Activated CD4-positive, alpha-beta T cell treated with anti-CD3 and anti-CD28 coated beads, Interleukin-2, amount 50 U/mL, for 24 hours (primary cell): ENCODE measurements at places on chromosomes 6 and 20.

- DNase-seq = no peak
These were observed 28.7 kb upstream of the TXNDC5 start for GRCh38 chr6:7939184-7939863.

DNA sequence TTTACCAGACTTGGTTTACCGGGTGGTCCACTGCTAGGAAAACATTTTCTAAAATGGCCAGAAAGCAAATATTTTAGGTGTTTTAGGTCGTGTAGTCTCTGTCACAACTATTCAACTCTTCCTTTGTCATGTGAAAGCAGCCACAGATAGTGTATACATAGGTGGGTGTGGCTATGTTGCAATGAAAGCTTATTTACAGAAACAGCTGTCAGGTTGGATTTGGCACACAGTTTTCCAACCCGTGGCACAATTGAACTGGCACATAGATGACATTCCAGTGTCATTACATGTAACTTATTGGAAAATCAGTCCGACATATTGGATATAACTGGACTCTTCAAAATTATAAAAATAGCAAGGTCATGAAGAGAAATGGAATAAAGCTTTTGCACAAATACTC is 68.9 kb upstream of the KCNQ5 start:
- no peak for DNase-seq

DNA sequence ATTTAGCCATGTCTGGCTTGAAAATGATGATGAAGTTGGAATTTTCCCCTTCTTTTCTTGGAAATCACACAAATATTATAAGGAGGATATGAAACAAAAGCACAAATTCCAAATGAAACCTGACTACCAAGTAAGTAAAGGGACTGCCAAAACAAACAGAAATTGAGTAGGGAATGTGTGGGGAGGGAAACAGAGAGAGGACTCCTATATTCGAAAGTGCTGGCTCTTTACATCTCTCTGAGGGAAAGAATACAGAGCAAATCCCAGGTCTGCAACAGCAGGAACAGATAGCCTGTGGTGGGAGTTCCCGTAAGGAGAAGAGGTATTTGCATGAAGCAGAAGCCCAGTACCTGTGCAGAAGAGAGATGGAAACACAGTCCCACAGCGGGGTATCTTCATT is 583.7 kb downstream of the EPM2A start:
- no peak for DNase-seq

GRCh38 chr6:110543106-110543505 is 66.7 kb upstream of the SLC22A16 start:
- no peak for DNase-seq

DNA sequence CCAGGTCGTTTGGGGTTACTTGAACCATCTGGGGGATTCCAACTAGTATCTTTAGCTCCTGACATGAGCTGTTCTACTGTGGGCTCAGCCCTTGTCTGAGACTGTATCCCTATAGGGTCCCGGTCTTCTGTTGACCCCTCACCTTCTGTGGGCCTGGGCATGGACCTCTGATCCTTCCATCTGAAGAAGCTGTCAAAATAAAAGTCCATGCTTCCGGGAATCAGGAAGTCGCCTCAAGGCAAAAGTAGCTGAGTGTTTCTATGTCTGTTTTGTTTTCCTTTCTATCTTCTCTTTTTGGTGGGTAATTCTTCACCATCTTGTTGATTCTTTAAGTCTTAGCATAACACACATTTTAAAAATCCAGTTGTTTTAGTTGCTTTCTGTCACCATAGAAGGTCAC is 30.3 kb downstream of the ITPR3 start:
- no peak for DNase-seq

DNA sequence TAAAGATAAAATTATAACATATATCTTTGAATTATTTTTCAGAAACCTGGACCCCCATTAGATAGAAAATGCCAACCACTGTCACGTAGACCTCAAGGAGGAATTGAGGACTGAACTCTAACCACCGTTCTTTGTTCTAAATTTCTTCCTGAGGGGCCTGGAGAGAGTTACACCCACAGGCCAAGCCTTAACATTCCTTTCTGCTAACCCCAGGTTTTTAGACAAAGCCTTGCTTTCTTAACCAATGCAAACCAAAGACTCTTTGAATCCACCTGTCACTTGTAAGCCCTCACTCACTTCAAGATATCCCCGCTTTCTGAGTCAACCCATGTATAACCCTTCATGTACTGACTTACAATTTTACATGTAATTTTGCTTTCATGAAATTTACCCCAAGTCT is 41.0 kb downstream of the SNX14 start:
- no peak for DNase-seq

DNA sequence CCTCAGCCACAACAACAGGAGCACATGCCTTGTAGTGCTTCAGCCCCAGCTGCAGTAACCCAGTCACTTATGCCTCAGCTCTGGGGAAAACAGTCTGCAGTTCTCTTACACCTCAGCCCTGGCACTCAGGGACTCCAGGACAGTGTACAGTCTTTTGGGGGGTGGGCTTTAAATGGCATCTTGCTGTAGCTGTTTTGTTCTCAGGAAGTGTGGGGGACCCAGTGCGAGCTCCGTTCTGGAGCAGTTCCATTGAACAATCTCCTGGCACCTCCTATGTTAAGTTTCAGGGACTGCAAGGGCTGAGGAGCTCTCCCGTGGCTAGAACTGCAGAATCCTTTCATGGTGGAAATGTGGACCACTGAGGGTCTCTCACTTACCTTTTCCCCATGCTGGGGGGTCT is 55.2 kb downstream of the PLCG1 start:
- no peak for DNase-seq

DNA sequence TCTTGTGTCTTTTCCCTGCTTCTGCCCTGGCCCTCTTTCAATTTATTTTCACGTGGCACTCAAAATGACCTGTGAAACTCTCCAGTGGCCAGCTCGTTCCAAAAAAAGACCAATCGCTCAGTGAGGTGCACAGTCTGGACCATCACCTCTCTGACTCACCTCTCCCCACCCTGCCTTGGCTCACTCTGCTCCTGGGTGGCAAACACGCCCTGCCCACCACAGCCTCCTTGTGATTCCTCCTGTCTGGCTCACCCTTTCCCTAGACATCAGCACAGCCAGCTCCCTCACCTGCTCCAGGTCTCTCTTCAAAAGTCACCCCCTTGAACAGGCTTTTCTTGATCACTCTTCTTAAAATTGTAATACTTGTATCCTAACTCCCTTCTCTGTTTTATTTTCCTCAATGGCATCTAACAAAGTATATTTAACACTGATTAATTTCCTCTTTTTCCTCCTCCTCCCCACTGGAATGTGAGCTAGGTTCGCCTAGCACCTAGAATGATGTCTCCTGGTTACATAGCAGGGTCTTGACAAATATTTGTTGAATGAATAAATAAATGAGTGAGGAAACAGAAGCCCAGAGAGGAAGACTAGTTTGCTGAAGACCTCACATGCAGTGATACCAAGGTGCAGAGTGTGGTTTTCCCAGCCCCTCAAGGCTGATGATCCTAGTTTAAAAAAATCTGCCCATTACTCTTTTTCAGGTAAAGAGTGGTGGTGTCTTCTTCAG is 109.0 kb downstream of the GJA10 start:
- DNase-seq = no peak

- no peak for DNase-seq
These were observed 166.1 kb upstream of the OLIG3 start for GRCh38 chr6:137660296-137660731.

DNA sequence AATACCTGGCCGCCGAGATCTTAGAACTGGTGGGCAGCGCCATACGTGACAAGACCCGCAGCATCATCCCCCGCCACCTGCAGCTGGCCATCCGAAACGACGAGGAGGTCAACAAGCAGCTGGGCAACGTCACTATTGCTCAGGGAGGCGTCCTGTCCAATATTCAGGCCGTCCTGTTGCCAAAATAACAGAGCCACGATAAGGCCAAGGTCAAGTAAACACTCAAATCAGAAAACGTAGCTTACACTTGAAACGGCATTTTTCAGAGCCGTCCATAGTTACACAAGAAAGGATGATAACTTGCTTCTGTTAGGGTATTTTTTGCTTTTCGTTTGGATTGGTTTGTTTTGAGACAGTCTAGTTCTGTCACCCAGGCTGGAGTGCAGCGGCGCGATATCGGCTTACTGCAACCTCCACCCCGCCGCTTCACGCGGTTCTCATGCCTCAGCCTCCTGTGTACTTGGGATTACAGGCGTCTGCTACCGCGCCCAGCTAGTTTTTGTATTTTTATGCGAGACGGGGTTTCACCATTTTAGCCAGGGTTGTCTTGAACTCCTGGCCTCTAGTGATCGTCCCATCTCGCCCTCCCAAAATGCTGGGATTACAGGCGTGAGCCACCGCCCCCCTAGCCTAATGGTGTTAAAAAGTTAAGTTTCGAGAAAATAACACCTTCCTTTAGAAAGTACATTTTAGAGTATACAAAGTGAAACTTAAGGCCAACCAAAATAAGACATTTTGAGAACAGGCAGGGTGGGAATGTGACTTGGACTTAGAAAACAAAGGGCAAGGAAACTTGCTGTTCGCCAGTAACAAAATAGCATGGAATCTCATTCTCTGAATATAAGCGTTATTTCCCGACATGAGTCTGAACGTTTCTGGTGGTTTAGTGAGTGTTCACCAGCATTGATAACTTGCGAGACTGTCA is 42.8 kb upstream of the HFE start:
- DNase-seq = no peak

DNA sequence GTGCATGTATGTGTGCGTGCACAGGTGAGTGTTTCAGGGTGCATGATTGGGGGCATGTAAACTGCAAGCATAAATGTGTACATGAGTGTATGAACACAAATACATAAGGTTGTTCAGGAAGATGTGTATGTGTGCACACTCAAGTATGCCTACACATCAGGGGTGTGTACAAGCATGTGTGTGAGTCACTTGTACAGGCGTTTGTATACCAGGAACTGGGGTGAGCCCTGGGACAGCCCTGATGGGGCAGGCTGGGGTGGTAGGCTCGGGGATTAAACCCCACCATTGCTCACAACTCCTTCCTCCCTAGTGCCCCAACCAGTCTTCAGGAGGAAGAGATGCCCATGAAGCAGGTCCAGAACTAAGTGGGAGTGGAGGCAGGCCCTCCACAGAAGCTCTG is 4.3 kb downstream of the CRIP3 start:
- DNase-seq = no peak

- DNase-seq = no peak
These were observed 43.7 kb upstream of the TULP4 start for GRCh38 chr6:158268361-158269147.

- DNase-seq = peak; percentile 54
These were observed 719 bp upstream of the EDN1 start for GRCh38 chr6:12289365-12289919.

DNA sequence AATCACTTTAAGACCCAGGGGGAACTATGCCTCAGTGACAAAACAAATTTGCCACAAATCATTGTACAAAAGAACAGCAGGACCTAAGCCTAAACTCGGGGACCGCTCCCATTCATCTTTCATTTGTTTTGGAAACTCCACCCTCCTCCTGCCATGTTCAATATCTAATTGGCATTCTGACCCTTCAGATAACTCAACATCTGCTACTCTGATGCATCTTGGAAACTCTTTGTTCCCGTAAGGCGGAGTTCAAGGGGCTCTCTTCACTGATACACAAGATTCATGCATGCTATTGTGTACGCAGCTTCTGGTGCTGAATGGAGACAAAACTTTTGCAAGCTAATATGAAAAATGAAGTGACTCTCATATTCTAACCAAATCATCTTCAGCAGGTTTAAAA is 187.6 kb downstream of the ZFP64 start:
- no peak for DNase-seq

GRCh38 chr20:22223236-22223635 is 361.1 kb downstream of the FOXA2 start:
- DNase-seq = no peak

DNA sequence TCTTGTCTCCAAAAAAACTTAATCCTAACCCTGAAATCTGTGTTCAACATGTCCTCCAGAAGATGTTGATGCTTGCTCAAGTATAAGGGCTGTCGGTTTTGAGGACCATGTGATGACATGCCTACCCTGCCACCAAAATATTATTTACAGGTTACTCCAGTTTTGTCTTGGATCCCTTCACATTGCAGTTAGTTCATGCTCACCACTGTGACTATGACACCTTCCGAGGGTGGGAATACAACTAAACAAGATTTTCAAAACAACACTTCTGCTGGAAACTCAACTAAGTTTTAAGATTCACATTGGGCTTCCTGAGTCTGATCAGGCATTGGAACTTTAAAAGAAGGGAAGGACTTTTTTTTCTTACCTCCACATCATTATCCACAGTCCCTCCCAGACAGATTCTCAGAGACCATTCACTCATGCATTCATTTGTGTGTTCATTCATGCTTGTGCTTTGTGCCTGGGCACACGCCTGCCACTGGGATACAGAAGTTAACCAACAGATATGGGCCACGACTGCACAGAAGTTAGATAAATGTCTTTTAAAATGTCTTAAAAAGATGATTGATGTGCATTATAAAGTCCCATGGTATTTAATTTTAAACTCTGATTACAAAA is 118.7 kb upstream of the GJE1 start:
- DNase-seq = no peak
